T-cell (primary cell): ENCODE measurements at places on chromosomes 2 and 18. TPM values are rescaled to one million over a fixed set of nuclear protein-coding genes. Genes with fewer than 3 reads are reported as not detected.

DNA sequence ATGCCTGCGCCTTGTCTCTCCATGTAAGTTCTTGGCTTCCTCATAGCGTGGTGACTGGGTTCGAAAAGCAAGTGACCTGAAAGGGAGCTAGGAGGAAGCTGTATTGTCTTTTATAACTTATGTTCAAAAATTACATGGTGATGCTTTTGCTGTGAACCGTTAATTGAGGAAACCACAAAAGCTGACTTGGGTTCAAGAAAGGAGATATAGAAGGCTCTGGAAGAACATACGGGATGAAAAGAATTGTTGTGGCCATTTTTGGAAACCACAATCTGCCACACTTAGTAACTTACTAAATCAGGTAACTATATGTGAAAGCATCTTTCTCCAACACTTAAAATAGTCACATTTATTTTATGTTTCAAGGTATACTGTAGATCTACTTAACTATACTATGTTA lies 177.0 kb upstream of the RBMS1 start:
- DNase-seq = no peak

The GPR35 gene
- total RNA-seq = 13.2 TPM

The AKAIN1 gene
- total RNA-seq = not detected

GRCh38 chr2:159267921-159268320 lies 18.6 kb downstream of the WDSUB1 start:
- no peak for DNase-seq

The LYPD1 gene
- total RNA-seq = not detected

GRCh38 chr18:75358928-75359327 lies 68.6 kb downstream of the SMIM21 start:
- no peak for DNase-seq

GRCh38 chr2:25365241-25365640 lies 23.5 kb upstream of the DNMT3A start:
- DNase-seq = no peak

The RAD51AP2 gene
- total RNA-seq = not detected

- no peak for DNase-seq
Measured at GRCh38 chr2:134319596-134320254, 65.9 kb downstream of the MGAT5 start.

DNA sequence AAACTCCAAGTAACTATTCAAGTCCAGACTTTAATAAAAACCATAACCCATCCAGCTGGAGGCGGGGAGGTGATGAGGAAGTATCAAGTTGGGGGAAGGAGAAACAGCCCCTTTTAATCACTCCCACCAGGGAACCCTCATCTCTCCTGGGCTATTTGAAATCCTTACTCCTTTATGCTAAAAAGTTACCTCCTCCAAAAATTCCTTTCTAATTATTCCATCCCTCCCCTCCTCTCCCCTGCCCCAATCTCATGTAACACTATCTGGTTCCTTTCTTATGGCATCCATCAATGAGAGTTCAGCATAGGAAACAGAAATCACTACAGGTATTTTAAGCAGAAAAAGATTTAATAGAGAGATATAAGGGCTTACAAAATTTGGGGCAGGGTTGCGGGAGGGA lies 9.3 kb upstream of the SLC14A2 start:
- no peak for DNase-seq

GRCh38 chr18:76691800-76692199 lies 130.6 kb upstream of the ZNF236 start:
- DNase-seq = no peak

The PLEKHH2 gene
- total RNA-seq = 0.96 TPM

DNA sequence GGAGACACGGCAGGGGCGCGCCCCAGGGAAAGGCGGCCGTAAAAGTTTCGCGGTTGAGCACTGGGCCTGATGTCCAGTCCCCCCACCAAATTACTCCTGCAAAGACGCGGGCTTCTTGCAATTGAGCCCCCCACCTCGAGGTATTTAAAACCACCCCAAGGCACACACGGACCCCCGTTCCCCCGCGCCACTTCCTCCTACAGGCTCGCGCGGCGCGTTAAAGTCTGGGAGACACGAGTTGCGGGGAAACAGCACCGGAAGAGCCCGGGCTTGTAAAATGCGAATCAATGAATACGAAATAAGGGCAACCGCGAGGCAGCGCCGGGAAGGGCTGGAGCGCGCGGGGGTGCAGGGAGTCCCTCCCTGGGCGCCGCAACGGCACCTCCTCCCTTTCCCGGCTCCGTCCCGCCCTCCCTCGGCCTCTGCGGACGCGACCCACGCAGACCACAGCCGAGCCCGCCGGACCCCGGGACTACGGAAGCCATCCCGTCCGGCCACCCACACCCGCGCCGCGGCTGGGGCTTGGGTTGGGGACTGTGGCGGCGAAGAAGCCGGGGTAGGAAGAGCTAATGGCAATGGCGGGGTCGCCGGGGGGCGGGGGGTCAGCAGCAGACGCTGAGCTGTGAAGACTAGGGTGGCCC lies 918 bp upstream of the NETO1 start:
- DNase-seq = no peak

GRCh38 chr18:70366174-70366573 lies 77.3 kb downstream of the SOCS6 start:
- no peak for DNase-seq

DNA sequence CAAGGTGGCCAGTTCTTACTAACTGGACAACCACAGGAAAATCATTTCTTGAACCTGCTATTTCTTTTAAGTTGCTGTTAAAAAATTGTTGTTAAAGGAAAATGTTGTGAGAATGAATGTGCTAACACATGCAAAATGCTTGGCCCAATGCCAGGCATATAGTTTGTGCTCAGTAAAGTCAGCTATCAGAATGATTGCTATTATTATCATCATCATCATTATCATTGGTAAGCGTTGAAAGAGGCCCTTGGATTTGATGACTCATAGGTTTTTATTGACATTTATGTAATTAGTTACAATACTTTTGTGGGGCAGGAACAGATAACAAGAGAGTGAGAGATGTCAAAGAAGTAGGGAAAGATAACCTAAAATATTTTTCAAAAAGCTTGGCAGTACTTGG lies 394.2 kb upstream of the ZEB2 start:
- DNase-seq = no peak

DNA sequence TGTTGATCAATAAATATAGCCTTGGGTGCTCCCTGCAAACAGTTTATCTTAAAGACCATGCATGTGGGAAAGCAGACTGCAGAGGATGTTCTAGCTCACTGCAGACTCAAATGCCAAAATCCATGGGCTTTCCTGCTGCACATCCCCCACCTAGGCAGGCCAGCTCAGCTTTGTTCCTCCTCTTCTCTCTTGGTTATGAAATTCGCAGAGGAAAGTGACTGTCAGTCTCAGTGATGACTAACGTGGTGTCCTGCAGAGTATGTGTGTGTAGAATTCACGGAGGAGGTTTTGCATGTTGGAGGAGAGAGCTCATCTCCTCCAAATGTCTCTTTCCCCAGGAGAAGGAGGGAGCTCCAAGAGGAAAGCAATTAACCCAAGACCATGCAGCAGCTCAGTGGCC lies 21.4 kb upstream of the KCNS3 start:
- no peak for DNase-seq

The CFAP221 gene
- not detected for total RNA-seq

- DNase-seq = no peak
Measured at GRCh38 chr2:217634871-217635270, 367.9 kb downstream of the TNS1 start.

The OXER1 gene
- 0.20 TPM for total RNA-seq

DNA sequence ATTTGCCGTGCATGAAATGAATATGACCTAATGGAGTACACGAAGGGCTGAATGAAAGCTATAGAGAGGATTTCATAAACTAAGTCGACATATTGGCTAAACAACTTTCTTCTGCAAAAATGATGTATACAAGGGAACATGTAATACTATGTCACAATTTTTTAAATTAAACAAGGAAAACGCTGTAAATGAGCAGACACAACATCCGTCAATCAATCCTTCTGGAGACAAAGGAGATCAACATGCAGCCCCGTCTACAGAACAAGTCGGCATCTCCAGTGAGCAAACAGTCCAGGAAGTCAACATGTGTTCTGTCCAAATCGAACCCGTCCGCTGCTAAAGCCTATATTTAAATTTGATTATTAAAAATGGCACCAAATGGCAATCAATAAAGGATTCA lies 180.8 kb downstream of the TCF4 start:
- no peak for DNase-seq

DNA sequence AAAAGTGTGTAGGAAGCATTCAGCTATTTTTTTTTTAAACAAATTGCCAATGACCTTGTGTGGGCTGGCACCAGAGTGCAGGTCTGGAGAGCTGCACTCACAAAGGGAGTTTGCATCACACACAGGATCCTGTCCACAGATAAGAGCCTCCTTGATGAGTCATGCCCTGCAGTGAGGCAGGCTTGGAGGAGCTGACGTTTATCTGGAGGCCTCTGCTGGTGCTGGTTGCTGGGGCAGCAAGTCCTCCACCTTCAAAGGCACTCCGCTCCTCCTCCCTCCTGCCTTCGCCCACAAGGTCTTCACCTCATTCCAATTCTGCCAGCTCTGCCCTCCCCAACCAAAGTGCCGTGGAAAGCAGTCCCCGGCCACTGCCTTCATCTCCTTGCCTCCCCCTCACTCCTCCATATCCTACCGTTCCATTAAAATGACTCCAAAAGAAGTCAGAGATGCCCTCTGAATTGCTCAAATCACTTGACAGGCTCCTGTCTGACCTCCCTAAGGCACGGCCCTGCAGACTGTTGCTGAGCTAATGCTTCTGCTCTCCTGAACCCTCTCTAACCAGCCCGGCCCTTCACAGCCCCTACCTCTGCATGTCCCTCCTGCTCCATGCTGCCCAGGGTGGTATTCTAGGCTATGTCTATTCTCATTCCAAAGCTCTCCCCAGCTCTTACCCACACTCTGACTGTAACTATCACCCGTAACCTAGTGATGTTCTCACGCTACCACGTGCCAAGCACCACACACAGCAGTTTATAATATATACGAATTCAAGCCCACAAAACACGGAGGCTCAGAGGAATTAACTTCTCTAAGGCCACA lies 30.9 kb downstream of the LONRF2 start:
- DNase-seq = peak; percentile 27

DNA sequence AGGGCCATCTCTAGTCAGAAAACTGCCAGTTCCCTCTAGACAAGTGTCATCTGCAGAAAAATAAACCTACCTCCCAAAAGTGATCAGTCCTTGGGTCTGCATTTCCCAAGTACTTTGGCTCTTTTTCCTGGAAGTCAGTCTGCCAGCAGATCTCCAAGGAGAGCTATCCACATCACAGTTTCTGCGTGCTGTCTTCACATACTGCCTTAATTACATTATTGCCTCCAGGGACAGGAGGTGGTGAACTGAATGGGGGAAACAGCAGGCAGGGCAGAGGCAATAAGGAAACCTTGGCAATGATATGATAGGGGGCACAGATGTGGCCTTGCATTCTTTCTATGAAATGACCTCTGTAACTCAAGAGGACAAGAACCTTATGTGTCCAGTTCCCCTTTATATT lies 105.9 kb upstream of the SIX2 start:
- DNase-seq = no peak

GRCh38 chr2:164785457-164785856 lies 56.2 kb downstream of the COBLL1 start:
- no peak for DNase-seq

GRCh38 chr2:226477221-226478108 lies 322.2 kb downstream of the IRS1 start:
- DNase-seq = no peak

The KIF1A gene
- total RNA-seq = 0.51 TPM

The RNF152 gene
- 0.44 TPM for total RNA-seq

GRCh38 chr18:62751977-62752376 lies 36.6 kb downstream of the PHLPP1 start:
- no peak for DNase-seq

The CD207 gene
- not detected for total RNA-seq

The BOLL gene
- not detected for total RNA-seq

The CEP192 gene
- total RNA-seq = 37.2 TPM

DNA sequence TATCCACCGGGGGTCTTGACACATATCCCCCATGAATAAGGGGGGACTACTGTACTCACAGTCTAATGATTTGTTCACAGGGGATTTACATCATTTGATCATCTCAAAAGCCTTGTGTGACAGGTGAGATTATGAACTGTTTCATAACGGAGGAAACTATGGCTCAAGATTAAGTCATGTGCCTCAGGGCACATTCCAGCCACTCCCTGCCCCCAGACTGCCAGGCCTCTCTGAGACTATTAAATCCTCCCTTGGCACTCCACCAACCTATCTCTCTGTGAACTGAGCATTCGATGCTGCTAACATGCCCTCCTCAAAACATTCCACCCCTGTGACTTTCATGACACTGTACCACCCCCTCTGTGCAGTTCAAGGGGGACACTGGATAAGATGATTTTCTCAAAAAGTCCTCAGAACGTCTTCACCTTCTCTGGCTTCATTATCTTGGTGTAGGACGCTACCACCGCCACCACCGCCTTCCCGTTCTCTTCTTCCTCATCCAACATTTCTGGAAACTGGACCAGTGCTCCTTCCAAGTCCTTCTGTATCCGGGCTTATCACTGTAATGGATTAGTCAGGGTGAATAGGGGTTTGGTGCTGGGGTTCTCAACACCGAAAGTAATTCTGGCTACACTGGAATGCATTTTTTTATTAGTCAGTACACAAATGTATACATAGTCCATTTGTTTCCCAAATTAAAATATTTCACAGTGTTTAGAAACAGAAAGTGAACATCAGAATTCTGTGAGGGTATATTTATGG lies 169.6 kb downstream of the KCNS3 start:
- no peak for DNase-seq

The CNDP1 gene
- not detected for total RNA-seq

The LYG1 gene
- 3.2 TPM for total RNA-seq

- no peak for DNase-seq
Measured at GRCh38 chr2:152513681-152514080, 178.7 kb downstream of the FMNL2 start.

The GAREM1 gene
- total RNA-seq = 0.33 TPM

The TBR1 gene
- total RNA-seq = not detected

DNA sequence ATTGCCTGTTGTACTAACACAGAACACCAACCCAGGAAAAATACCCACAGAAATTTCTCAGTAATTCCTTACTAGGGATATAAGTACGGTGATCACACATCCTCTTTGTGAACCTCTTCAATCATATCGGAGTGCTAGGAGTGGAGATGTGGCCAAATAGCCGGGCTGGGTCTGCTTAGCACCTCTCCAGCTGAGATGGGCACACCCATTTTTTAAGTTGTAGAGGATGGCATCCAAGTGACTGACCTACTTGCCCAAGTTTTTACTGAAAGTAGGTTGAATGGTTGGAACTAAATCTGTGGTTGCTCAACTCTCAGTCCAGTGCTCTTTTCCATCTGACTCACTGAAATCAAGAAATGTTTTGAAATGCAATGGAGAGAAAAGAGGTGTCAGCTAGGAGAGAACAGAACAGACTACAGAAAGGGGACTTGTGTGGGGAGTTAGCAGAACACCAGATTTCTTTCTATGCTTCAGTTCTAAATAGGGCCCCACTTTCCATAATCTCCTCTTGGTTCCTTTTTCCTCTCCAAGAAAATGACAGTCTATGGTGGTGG lies 68.7 kb upstream of the FSHR start:
- DNase-seq = no peak

- DNase-seq = peak; percentile 21
Measured at GRCh38 chr2:854460-854859, 96.2 kb upstream of the SNTG2 start.

The LIPG gene
- 0.26 TPM for total RNA-seq

- no peak for DNase-seq
Measured at GRCh38 chr2:65277791-65278483, 50.3 kb downstream of the ACTR2 start.

The TBC1D8 gene
- total RNA-seq = 0.40 TPM

The CYS1 gene
- not detected for total RNA-seq
